ENCODE measurements at places on chromosomes 2 and 18. TPM values are rescaled to one million over a fixed set of nuclear protein-coding genes. Genes with fewer than 3 reads are reported as not detected.

DNA sequence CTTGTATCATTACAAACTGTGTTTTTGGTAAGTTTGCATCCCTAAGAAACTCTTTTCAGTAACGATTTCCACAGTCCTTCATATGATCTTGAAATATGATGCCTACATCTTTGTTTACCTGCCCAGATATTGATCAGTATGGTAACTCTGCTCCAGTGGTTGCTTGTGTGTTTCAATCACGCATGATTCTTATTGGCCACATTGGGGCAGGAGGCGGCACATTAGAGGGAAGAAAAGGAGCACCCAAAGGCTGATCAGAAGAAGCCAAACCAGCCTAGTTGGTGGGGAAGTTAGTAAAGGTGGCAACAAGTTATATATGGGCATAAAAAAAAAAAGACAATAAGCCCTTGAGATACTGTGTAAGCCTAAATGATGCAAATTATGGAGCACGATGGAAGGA lies 158.9 kb downstream of the RHBDD1 start:
- DNase-seq = no peak

- no peak for DNase-seq
These were observed 23.7 kb downstream of the ATP9B start for GRCh38 chr18:79092874-79093273.

DNA sequence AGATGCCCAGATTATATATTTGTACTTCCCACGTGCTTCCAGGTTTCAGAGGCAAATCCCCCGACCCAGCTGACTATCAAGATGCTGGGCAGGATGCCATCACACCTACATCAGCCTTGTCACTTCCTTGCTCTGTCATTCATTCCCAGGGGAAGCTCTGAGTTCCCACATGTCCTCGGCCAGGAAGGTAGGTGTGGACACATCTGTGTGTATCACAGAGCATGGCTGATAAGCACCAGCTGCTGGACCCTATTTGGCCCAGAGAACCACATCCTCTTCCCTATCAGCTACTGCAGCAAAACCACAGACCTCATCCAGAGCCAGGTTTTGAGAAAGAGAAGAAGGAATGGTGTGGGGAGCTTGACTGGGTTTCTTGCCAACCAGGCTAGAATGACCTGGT lies 31.9 kb upstream of the ITGA6 start:
- no peak for DNase-seq

The SCLY gene
- 72.9 TPM for total RNA-seq

The FBXO36 gene
- 1.3 TPM for total RNA-seq

GRCh38 chr2:195505701-195506100 lies 151.3 kb upstream of the SLC39A10 start:
- no peak for DNase-seq

DNA sequence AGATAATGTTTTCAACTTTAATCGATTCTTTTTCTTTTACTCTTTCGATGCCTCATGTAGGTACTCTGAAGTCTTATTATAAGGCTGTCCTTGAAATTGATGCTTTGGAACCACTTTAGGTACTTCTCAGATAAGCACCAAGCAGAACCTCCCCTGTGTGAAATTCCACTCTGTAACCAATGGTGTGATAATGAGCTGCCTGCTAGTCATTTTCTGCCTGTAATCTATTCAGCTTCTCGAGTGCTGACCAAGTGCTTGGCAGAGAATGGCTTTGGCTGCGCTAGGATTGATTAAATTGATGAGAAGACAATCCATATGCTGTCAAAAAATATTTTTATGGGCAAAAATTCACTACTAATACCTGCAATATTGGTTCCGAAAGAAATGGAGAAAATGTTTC lies 132.1 kb upstream of the STON1 start:
- no peak for DNase-seq

The UCN gene
- 1.6 TPM for total RNA-seq

Measured in activated naive CD8-positive, alpha-beta T cell treated with anti-CD3 and anti-CD28 coated beads for 36 hours (primary cell).